ENCODE measurements at places on chromosomes 7 and 10.

- peaks cover 32% of the 10 kb centered on the region for H3K4me1 ChIP-seq
- H3K27ac ChIP-seq, result peak within 1 kb of the TSS; percentile 69
- peaks cover 24% of the 10 kb centered on the region for H3K36me3 ChIP-seq
- H3K4me3 ChIP-seq, result peak within 1 kb of the TSS; percentile 79
- DNase-seq, result peak; percentile 73
These were observed at the start of gene ZNF485 for GRCh38 chr10:43606323-43607198. Gene ZNF485 (plus strand): TSS chr10:43606438. CDS start chr10:43607051, 613 bp downstream.

- no peak overlapping the region for H3K27ac ChIP-seq
- H3K4me1 ChIP-seq, result no peaks in the 10 kb centered on the region
- DNase-seq, result no peak
- H3K36me3 ChIP-seq, result no peaks in the 10 kb centered on the region
These were observed 61.0 kb downstream of the NRP1 start for GRCh38 chr10:33273295-33274002.

GRCh38 chr7:100441641-100442535, 5.6 kb upstream of the PPP1R35 start:
- H3K4me1 ChIP-seq, result peaks cover 13% of the 10 kb centered on the region
- no peaks in the 10 kb centered on the region for H3K36me3 ChIP-seq
- H3K27me3 ChIP-seq, result no peaks in the 10 kb centered on the region
- no peak overlapping the region for H3K4me3 ChIP-seq
- H3K27ac ChIP-seq, result no peak overlapping the region

- H3K4me1 ChIP-seq, result no peaks in the 10 kb centered on the region
- peaks cover 8% of the 10 kb centered on the region for H3K36me3 ChIP-seq
- DNase-seq, result no peak
- no peak overlapping the region for H3K27ac ChIP-seq
- no peak overlapping the region for H3K4me3 ChIP-seq
These were observed 106.4 kb upstream of the TCF7L2 start for GRCh38 chr10:112843623-112844022.

DNA sequence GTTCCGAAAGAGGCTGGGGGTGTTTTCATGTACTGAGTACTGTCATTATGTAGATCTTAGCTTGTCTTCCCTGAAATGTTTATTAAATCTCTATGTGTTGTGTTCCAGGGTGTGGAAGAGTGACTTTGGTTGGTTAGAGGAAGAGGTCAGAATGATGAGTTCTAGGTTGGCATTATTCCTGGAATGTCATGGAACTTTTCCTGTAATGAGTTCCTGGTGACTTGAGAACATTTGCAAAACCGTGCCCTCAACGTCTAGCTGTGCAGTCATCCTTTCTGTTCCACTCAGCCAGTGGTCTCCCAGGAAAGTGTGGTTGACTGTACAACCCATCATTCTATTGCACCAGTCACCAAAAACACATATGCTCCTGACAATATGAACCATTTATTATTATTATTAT, 129.6 kb downstream of the BICC1 start:
- H3K4me3 ChIP-seq, result no peak overlapping the region
- H3K4me1 ChIP-seq, result no peaks in the 10 kb centered on the region
- no peaks in the 10 kb centered on the region for H3K27me3 ChIP-seq
- no peaks in the 10 kb centered on the region for H3K36me3 ChIP-seq
- DNase-seq, result no peak

- H3K4me1 ChIP-seq, result peaks cover 15% of the 10 kb centered on the region
- H3K27ac ChIP-seq, result no peak overlapping the region
- no peak for DNase-seq
- H3K27me3 ChIP-seq, result no peaks in the 10 kb centered on the region
- no peak overlapping the region for H3K4me3 ChIP-seq
- no peaks in the 10 kb centered on the region for H3K36me3 ChIP-seq
These were observed 44.6 kb downstream of the RASGEF1A start for GRCh38 chr10:43222210-43222720.

Measured in activated CD4-positive, alpha-beta memory T cell treated with anti-CD3 and anti-CD28 coated beads for 36 hours (primary cell).